ENCODE measurements at places on chromosomes 2 and 18.
A peak's percentile ranks its signal among the peaks of the same experiment; 100 is the strongest.

GRCh38 chr2:7795778-7796563 is 878.8 kb downstream of the RNF144A start:
- DNase-seq, result no peak

DNA sequence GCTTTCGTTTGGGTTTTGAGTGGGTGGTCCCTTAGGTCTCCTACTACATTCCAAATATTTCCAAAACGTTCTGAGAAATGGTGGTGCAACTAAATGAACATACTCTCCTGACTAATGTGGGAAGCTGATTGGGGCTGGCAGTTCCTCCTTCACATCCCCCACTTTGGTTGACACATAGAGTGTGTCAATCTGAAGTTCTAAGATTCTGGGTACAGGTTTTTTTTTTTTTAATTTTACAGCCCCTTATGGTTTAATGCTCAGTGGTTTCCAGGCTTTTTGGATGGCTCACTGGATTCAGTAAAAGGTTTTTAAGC is 58.4 kb upstream of the ITGB6 start:
- no peak for DNase-seq

GRCh38 chr2:46097714-46098480 is 199.3 kb upstream of the EPAS1 start:
- no peak for DNase-seq

DNA sequence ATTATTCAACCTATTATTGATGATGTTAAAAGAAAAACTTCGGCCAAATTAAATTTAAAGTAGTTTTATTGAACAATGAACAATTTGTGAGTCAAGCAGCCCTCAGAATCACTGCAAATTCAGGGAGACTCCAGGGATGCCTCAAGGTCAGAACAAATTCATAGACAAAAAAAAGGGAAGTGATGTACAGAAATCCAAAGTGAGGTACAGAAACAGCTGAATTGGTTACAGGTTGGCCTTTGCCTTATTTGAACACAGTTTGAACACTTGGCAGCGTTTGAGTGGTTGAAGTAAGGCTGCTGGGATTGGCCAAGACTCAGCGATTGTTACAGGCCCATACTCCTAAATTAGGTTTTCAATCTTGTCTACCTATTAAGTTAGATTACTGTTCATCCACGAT is 47.4 kb upstream of the DSG1 start:
- DNase-seq, result no peak

GRCh38 chr2:1581965-1582625 is 162.2 kb downstream of the PXDN start:
- no peak for DNase-seq

DNA sequence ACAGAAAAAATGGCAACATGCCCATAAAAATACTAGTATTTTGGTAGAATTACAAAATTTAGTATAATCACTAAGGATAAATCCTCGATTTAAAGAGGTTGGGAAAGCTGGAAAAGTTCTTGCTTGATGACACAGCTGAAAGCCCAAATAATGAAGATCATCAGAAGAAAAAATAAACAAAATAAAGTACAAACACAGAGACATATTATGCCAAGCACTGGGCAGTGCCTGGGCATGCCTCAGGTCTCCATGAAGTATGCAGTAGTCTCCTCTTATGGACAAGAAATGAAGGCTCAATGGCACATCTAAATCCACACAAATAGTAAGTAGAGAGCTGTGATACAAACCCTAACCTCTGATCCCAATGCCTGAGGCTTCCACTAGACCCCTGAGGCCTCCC is 57.7 kb downstream of the RNU4ATAC start:
- no peak for DNase-seq

- no peak for DNase-seq
These were observed 97.0 kb upstream of the SLC35G4 start for GRCh38 chr18:11512096-11513025.

- no peak for DNase-seq
These were observed 62.0 kb upstream of the ANKRD44 start for GRCh38 chr2:197372592-197372991.

DNA sequence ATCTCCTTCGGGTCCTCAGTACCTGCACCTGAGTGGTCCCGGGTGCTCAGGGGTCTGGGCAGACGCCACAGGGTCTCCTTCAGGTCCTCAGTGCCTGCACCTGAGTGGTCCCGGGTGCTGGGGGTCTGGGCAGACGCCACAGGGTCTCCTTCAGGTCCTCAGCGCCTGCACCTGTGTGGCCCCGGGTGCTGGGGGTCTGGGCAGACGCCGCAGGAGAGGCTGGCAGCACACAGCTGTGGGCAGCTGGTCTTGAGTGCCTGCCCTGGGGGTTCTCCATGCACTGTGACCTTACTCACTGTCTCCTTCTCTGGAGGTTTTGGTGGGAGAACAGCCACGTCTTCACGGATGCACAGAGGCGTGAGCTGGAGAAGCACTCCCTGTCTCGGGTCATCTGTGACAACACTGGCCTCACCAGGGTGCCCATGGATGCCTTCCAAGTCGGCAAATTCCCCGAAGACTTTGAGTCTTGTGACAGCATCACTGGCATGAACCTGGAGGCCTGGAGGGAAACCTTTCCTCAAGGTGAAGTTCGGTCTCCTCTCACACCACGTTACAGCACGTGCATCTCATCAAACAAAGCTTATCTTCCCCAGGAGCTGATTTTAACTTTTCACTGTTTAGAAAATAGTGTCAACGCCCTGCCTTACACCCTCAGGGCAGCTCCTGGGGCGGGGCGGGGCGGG is 82.6 kb downstream of the TPO start:
- DNase-seq, result no peak

GRCh38 chr18:42635378-42636048 is 480.0 kb downstream of the RIT2 start:
- DNase-seq, result no peak

DNA sequence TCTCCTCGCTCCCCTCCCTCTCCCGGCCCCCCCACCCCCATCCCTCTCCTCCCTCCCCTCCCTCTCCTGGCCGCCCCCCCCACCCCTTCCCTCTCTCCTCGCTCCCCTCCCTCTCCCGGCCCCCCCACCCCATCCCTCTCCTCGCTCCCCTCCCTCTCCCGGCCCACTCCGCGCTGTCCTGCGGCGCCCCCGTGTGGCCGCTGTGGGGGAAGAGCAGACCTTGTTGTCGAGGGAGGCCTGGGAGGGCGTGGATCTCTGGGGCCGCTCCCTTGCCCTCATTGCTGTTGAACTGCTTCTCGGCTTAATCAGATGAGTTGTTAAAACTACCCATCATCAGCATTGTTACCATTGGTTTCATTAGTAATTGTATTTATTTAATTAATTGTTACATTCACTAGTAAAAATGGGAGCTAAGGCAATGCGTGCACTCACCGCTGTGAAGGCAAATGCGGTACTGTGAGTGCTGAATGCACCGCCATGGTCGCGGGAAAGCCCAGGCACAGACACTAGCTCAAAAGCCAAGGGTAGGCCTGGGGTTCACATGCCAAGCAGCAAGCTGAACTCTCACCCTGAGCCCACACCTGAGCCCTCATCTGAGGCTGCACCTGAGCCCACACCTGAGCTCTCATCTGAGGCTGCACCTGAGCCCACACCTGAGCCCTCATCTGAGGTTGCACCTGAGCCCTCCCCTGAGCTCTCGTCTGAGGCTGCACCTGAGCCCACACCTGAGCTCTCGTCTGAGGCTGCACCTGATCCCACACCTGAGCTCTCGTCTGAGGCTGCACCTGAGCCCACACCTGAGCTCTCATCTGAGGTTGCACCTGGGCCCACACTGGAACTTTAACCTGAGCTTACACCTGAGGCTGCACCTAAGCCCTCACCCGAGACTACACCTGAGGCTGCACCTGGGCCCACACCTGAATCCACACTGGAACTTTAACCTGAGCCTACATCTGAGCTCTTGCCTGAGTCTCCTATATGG is 8.8 kb downstream of the RTP5 start:
- peak; percentile 78 for DNase-seq

DNA sequence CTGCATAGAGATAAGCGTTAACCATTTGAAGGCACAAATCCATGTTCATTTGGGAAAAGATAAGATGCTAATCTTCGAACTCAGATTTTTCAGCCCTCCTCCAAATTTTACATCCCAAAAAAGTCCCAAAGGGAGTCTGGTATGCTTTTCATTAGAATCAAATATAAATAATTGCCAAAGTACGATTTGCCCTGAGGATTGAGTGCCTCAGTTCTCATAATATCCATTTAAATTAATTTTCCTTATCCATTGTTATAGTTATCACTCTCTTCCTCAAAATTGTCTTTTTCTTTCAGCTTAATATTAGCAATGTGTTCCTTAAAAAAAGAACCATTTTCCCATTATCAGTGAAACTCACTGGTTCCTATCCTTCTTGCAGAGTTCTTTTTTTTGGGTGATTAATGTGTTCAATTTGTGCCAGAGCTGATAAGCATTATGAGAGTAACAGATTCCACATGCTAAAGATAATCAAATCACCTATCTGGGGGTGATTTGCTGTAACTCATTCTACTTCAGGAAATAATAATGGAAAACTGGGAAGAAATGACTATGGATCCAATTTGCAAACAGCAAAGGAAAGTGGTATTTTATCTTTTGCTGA is 686 bp downstream of the HNMT start:
- DNase-seq, result no peak

DNA sequence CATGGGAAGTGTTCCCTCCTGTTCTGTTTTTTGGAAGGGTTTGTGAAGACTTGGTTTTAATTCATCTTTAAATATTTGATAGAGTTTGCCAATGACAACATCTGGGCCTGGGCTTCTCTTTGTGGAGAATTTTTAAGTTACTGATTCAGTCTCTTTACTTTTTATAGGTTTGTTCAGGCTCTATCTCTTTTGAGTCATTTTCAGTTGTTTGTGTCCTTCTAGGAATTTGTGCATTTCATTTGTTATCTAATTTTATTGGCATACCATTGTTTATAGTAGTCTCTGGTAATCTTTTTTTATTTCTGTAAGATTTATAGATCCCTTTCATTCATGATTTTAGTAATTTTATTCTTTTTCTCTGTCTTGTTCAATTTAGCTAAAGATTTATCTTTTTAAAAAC is 14.6 kb downstream of the SCLY start:
- no peak for DNase-seq

Data from GM10248 (cell line).